ENCODE measurements at places on chromosomes 1 and 21.

GRCh38 chr1:214074477-214074876 lies 86.7 kb downstream of the PROX1 start:
- DNase-seq = no peak

GRCh38 chr1:81867235-81867634 lies 66.5 kb downstream of the ADGRL2 start:
- no peak for DNase-seq

DNA sequence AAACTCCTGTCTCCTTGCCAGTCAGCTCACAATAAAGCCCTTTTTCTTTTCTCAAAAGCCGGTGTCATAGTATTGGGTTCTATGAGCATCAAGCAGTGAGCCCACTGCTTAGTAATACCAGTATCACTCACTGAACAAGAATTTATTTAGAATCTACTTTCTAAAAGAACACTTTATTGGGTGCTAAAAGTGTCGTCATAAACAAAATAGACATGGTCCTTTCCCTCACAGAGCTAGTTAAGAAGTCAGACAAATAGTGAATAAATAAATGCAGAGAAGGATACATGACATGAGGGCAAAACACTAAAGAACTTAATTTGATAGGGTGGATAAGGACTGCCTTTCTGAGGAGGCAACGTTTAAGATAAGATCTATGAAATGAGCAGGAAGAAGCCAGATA lies 32.2 kb downstream of the EVI5 start:
- DNase-seq = no peak

DNA sequence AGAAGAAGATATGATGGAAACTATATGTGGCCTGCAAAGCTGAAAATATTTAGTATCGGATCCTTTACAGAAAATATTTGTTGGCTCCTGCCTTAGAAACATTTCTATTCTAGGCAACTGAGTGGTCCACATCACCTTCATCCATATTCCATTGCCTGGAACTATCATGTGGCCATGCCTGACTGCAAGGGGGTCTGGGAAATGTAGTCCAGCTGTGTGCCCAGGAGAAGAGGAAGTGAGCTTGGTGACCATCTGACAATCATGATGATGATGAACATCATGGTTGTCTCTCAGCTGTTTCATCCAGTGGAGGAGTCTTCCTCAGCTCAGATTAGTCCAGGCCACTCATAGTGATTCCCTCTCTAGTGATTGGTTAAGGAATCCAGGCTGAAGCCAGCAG lies 61.8 kb upstream of the IFNLR1 start:
- DNase-seq = no peak

- no peak for DNase-seq
Observed at GRCh38 chr1:153293480-153293775, 19.3 kb downstream of the PGLYRP3 start.

Data from C1 segment of cervical spinal cord (tissue), 14 donors.